Temporal lobe (tissue), 4 donors: ENCODE measurements at places on chromosomes 3 and 15. TPM values are rescaled to one million over a fixed set of nuclear protein-coding genes. Genes with fewer than 3 reads are reported as not detected.

The OR4F15 gene
- total RNA-seq: not detected

The CCR1 gene
- total RNA-seq: 0.49 TPM

The FETUB gene
- not detected for total RNA-seq

The EEF1AKMT4 gene
- 0.49 TPM for total RNA-seq

The GABRR3 gene
- under 0.01 TPM for total RNA-seq

The ARRDC4 gene
- 39.6 TPM for total RNA-seq

The ACAN gene
- 0.49 TPM for total RNA-seq

The TGM4 gene
- not detected for total RNA-seq

The LRRK1 gene
- 0.98 TPM for total RNA-seq

The VPS33B gene
- total RNA-seq: 13.8 TPM

The CEMIP gene
- total RNA-seq: 3.9 TPM

The TMA7 gene
- 120 TPM for total RNA-seq

The BSN gene
- 14.3 TPM for total RNA-seq

The GYG1 gene
- total RNA-seq: 4.4 TPM

The MYO9A gene
- total RNA-seq: 103 TPM

The SKOR1 gene
- 0.25 TPM for total RNA-seq

The NR2E3 gene
- total RNA-seq: not detected

The PLSCR2 gene
- not detected for total RNA-seq

The GPR27 gene
- 34.2 TPM for total RNA-seq

The SCN5A gene
- 1.5 TPM for total RNA-seq

The ANKDD1A gene
- 12.0 TPM for total RNA-seq

The CCR9 gene
- not detected for total RNA-seq

The GHSR gene
- not detected for total RNA-seq

The CCDC39 gene
- 0.49 TPM for total RNA-seq

The CLDN18 gene
- total RNA-seq: under 0.01 TPM

The PROK2 gene
- 0.98 TPM for total RNA-seq

The ROPN1 gene
- not detected for total RNA-seq
